NB4 (cell line): ENCODE measurements at places on chromosomes 7 and 10.

DNA sequence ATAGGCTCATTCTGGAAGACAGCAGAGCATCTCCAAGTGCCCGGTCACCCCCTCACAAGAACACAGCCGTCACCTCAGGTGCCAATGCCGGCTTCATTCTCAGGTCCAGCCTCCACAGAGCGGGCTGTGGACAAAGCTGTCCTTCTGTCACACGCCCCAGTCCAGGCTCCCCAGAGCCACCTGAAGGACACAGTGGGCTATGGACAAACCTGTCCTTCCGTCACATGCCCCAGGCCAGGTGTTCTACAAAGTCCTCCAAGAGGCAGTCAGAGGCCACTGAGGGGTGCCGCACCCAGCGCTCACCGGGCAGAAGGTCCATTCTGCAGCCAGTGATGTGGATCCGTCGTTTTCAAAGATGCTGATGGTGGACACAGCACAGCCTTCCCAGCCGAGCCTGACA lies 173.2 kb upstream of the PPP2R2D start:
- DNase-seq = no peak

DNA sequence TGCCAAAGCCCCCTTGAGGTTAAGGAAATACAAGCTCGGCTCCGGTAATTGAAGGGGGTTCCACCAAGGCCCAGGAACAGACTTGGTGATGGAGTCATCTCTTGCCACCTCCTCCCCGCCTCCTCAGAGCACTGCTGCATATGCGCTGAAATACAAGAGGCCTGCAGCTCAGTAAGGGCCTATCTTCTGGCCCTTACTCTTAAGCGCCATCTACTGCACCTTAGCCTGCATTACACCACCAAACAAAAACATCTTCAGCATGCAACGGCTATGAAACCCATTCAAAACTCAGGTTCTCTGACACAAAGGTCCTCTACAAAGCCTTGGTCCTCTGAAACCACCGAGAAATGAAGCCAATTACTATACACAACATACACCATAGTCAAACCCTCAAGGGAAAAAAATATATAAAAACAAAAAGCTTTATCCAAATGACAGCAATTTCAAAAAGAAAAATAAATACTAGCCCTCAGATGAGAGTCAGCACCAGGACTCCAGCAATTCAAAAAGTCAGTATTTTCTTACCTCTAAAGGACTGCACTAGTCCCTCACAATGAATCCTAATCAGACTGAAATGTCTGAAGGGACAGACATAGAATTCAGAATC lies 176.8 kb upstream of the TBX20 start:
- peak; percentile 65 for DNase-seq

DNA sequence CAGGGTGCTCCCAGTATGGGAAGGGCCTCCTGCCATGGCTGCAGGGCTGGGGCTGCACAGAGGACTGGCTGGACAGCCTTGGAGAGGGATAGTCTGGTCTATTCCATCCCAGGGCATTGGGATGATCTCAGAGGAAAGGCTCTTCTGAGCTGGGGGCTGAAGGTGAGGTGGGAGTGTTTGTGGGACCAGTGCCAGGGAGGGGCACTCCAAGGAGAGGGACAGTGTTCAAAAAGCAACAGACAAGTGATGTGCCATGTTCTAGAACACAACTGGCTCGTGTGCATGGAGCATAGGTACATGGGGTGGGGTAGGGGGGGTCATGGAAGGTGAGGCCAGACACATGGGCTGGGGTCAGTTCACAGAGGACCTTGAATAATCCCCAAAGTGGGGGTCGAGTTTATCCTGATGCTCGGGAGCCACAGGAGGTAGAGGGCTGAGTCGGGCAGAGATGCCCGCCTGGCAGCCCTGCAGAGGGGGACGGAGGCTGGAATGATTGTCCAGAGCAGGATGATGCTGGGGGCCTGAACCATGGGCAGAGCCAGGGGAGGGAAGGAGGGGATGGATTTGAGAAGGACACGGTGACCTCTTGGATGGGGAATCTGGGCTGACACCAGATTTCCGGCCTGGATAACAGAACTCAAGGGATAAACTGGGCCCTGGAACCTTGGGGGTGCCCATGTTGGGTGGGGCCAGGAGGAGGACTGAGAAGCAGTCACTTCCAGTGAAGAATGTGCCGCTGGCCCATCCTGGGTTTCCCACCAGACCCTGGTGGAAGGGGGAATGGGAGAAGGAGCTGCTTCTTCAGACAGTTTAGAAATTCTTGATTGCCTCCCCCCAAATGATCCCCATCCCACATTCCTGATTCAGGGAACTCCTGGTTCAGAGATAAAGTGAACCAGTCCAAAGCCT lies 50.4 kb downstream of the NEURL1 start:
- DNase-seq = no peak

GRCh38 chr7:38217672-38218071 lies 39.6 kb downstream of the STARD3NL start:
- no peak for DNase-seq

- no peak for DNase-seq
Observed at GRCh38 chr7:141441837-141442627, 109.2 kb upstream of the AGK start.

GRCh38 chr10:112533916-112534315 lies 86.9 kb downstream of the VTI1A start:
- no peak for DNase-seq

- no peak for DNase-seq
Observed at GRCh38 chr7:106121189-106121810, 9.2 kb upstream of the SYPL1 start.

DNA sequence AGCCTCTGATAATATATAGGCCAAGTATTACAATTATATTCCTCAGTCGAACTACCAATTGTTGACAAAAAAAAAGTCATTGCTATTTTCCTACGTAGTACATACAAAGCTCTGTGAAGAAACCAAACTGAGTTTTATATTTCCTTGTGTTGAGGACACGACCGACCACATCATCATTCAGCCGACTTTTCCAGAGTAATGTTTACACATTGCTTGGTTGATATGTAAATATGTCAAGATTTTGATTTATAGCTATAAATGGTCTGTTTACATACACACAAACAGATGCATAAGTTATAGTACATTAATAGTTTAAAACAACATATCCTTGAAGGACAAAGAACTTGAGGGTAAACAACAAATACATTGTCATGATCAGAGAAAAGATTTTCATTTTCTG lies 121.5 kb downstream of the CRPPA start:
- DNase-seq = no peak
